ENCODE measurements at places on chromosomes 6 and 20.

DNA sequence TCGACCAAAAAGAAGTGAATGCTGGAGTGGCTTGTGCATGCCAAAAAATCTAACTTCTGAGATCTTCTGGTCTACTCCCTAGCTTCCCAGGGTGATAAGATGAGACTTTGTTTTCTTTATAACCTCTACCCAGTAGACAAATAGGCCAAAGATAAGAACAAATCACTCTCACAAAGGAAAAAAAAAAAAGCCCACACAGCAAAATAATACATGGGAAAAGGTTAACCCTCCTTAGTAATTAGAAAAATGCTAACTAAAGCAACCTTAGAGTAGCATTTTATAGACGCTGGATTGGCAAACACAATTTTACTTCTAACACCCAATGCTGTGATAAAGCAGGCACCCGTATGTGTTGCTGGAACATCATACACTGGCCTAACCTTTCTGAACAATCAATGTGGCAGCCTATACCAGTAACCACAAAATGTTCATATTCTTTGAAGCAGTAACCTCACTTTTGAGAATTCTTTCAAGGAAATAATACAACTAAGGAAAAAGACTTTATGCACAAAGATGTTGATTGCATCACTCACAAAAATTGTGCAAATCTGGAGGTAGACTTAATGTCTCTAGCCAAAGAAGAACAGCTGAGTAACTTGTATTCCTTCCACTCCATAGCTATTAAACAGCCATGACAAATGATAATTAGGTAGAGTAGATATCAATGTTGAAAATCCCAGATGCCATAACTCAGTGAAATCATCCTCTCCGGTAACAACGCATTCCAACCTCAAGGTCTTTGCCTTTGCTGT, 116.3 kb upstream of the QKI start:
- no peak for DNase-seq

- DNase-seq: no peak
These were observed 41.1 kb downstream of the KLHL31 start for GRCh38 chr6:53624502-53624901.

GRCh38 chr20:9506964-9507369, 7.4 kb upstream of the LAMP5 start:
- DNase-seq: no peak

GRCh38 chr20:57786304-57786932, 76.6 kb upstream of the PMEPA1 start:
- DNase-seq: no peak

DNA sequence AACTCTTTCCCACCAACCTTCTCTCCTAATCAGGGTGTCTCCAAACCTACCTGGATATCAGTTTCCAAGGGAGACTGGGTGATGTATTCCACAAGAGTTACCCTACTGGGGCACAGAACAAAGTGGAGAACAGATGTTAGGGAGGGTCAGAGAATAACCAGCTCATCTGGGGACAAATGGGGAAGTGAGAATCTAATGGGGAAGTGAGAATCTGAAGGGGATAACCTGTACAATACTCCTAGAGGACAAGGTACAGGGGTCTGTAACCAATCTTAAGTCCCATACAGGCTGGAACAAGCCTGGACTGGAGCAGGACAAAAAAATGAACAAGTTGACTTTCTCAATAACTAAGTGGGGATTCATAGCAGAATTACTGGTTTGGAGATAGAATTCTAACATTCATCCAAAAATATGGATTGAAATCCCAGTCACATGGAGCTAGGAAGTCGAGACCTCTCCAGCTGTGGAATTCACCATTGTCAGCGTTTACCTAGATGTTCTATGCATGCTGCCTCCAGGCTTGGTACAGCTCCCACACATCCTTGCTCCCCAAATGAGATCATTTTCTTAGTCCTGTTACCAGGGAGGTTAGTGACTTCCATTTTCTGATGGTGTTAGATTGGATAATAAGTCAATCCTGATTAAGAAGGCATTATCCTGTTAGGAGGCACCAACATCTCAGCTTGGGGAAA, 214.8 kb upstream of the MOCS1 start:
- no peak for DNase-seq

DNA sequence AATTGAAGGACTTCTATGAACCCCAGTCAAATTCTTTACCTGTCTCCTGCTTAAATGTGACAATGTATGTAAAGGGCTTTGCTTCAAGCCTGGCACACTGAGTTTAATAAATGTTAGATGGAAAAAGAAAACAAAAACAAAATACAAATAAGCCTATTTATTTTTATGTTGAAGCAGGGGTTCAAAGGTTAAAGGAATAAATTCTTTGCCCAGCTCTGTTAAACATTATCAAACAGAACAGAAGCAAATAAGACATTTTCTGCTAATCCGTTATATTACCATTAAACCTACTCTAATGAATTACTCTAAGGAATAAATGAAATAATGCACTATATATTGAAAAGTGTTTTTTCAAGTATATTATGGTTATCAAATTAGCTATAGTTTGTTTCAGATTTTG, 182.5 kb upstream of the CEP162 start:
- no peak for DNase-seq

DNA sequence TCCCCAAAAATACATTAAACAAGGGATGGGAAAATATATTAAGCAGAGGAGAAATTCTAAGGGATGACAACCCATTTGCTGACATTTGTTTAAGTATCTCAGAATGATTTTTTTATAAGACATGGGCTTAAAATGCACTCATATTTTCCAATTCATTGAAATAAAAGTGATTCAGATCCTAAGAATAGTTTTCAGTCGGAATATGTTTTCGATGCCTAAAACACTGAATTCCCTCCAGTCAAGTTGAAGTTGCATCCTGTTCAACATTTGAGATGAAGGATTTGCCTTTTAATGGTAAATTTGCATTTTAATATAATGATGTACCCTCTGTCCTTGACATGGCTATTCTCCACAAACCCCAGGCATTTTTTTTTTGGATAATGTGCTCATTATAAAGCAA, 79.3 kb downstream of the PTCHD4 start:
- DNase-seq: no peak

- no peak for DNase-seq
These were observed 33.0 kb downstream of the CHRNA4 start for GRCh38 chr20:63328026-63328700.

- no peak for DNase-seq
These were observed 3.8 kb downstream of the COL21A1 start for GRCh38 chr6:56243518-56244070.

GRCh38 chr6:16420715-16421461, 182.5 kb downstream of the GMPR start:
- DNase-seq: no peak

DNA sequence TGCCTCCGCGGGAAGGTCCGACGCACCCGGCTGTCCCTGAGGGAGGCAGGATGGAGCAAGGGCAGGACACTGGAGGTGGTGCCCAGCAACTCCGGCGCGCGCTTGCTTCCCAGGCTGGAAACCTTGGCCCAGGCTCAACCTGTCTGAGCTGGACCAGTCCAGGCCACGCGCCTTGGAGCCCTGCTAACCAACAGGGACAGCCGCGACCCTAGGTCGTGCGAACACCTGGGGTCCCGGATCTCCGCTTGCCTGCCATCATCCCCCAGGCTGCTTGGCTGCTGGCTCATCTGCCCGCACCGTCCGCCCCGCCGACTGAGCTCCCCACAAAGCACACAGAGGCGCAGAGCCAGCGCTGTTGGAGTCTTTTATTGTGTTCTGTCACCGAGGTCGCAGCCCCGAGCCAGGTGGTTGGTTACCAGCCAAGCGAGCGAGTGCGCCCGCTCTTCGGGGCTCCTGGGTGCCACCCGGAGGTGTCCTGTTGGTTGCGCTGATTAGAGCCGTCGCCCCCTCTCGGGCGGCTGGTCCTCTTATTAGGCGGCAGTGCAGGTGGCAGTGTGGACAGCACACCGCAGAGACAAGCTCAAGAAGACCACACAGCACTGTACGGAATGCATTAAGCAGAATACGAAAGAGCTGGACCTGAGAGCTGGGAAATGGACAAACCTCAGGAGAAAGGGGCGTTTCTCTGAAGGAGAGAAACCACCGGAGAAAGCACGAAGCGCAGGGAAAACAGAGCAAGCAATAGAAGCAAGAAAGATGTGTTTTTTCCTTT, 3.8 kb downstream of the COL12A1 start:
- DNase-seq: no peak

DNA sequence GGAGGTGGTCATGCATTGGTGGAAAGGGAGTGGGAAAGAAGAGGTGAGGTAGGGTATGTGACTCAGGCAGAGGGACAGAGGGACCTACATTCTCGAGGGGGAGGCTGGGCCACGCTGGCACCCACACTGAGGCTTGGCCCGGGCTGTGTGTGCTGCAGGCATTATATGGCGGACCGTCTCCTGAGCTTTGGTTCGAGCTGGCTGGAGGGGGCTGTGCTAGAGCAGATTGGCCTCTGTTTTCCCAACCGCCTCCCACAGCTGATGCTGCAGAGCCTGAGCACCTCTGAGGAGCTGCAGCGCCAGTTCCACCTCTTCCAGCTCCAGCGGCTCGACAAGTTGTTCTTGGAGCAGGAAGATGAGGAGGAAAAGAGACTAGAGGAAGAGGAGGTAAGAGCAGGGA, 23.4 kb downstream of the DNPH1 start:
- no peak for DNase-seq

DNA sequence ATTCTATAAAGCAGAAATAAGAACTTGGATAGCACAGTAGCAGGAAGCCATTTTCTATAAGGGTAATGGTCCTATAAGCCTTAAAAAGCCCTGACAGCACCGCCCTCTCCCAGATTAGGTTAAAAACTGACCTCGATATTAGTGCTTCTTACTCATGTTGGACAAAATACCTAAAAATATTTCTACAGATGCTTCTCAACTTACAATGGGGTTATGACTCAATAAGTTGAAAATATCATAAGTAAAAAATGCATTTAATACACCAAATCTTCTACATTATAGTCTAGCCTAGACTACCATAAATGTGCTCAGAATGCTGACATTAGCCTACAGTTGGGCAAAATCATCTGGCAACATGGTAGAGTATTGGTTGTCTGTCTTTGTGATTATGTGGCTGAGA, 70.3 kb downstream of the SESN1 start:
- DNase-seq: no peak

- no peak for DNase-seq
These were observed 154.5 kb downstream of the MYLK4 start for GRCh38 chr6:2596222-2596621.

DNA sequence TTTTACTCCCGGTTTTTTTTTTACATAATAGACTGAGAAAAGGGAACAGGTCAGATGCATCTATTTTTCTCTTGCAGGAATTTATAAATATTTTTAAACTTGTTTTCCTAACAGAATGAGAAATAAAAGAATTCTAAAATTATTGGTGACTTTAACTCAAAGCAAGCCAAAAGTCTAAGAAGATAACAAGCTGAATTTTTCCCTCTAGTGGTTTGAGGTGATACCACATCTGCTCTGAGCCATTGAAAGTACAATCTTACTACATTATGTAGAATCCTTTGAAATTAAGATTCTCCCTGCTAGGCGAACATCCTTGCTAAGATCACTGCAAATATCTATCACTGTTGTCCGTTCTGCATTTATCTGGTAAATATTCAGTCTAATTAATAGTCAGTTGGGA, 10.7 kb upstream of the STMND1 start:
- DNase-seq: no peak

GRCh38 chr6:148842296-148843019, 95.6 kb downstream of the UST start:
- no peak for DNase-seq

GRCh38 chr20:50226093-50226974, 35.7 kb downstream of the CEBPB start:
- DNase-seq: no peak
